ENCODE measurements at places on chromosomes 6 and 20.

GRCh38 chr20:7637184-7637583 lies 303.1 kb downstream of the HAO1 start:
- DNase-seq, result no peak

- no peak for DNase-seq
These were observed 1130.1 kb downstream of the HACE1 start for GRCh38 chr6:103729658-103730057.

DNA sequence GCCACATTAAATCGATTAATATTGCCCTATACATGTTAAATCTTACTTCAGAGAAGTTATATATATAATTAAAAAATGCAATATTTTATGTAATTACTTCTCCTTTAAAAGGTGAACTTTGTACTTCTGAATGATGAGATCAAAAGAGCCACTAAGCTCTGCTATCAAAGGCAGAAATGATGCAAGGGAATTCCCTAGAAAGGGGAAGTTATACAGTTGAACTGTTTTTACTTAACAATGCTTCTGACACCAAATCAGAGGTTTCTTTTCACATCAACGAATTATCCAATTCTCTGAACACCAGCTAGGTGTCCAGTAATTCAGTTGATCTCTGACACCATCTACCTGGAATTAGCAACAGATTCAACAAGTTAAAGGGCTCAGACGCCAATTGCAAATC lies 319.9 kb upstream of the TSHZ2 start:
- DNase-seq, result no peak

- no peak for DNase-seq
These were observed 335.5 kb upstream of the NOX3 start for GRCh38 chr6:155791186-155791585.

DNA sequence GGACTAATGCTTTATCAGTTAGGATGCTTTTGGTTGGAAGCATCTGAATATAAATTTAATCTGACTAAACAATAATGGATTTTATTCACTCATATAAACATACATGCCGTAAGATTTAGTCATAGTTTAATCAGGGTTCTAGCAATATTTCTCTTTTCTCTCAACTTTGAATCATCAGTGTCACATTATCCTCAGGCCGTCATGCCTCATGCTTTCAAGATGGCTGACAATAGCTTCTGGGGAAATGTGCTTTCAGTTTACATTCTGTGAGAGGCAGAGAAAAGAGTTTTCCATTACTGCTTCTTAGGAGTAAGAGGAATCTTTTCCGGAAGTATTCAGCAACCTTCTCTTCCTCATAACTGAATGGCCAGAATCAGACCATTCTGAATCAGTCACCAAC lies 162.2 kb downstream of the GJA1 start:
- DNase-seq, result no peak

DNA sequence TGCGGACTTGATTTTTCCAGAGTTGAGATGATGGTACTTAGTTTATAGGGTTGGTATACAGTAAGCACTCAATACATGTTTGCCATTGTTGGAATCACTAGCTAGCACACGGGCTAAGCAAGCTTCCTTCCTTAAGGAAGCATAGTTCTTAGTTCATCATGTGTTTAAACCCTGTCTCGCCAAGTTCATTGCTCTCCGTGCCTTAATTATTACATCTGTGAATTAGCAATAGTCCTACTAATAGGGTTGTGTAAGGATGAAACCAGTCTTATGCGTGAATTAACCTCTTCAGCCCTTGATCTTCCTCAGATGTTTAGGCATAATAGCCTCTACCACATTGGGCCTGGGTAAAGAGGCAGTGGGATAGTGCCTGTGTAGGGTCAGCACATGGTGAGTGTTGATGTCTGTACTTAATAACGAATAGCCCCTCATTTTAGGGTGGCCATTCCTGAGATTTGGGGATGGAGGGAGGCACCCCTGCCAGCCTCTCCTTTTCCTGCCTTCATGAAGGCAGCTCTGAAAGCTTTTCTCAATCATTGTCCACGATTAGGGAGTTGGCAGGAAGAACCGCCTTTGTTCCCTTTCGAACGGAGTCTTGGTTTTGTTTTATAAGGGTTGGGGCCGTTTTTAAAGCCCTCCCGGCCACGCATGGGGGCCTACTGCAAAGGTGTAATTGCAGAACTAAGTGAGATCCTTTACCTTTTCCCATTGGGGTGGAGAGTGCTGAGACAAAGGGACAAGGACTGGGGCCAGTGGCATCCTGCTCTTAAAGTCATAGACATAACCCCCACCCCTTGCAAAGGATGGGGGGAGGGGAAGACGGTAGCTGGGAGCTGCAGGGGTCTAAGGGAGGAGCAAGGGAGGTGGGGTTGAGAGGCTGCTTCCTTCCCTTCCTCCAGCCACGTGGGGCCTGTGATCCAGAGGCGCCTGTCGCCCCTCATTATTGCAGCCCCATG lies 2.1 kb downstream of the DNMT3B start:
- no peak for DNase-seq

DNA sequence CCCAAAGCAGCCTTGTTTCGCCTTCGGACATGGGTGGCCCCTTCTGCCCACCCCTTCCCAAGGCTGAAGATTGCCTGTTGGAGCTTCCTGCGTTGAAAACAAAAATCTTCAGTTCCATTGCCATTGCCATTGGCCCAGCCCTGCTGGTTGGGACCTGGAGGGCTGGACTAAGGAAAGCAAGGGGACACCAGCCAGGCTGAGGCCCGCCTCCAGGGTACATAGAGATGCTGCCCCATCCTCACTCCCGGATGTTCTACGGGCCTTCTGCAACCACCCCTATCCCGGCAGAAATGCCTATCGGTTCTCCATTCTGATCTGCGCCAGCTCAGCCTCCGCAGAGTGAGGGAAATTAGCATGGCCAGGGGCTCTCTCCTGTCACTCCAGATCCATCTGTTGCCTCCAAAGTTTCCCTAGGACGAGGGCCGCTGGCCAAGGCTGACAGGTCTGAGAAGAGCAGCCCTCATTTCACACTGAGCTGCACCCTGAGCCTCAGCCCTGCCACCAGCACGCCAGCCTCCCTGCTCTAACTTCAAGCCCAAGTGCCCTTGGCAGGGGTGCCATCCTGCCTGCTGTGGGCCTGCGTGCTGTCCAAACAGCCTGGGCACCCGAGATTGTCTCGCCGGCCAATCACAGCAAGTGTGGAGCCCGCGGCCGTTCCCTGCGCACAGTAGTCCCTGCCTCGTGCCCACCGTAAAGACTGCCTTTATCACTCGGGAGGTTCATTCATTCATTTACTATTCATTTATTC lies 13.4 kb upstream of the STX16 start:
- DNase-seq, result no peak

GRCh38 chr20:10970109-10970508 lies 296.3 kb upstream of the JAG1 start:
- no peak for DNase-seq
